ENCODE measurements at places on chromosomes 6 and 20.

DNA sequence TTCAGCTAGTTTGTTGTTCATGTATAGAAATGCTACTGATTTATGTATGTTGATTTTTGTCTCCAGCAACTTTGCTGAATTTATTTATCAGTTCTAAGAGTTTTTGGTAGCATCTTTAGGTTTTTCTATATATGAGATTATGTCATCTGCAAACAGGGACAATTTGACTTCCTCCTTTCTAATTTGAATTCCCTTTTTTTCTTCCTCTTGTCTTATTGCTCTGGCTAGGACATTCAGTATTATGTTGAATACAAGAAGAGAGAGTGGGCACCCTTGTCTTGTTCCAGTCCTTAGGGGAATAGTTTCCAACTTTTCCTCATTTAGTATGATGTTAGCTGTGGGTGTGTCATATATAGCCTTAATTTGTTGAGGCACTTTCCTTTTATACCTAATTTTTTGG lies 58.2 kb downstream of the CDH26 start:
- no peak for DNase-seq

- no peak for DNase-seq
Measured at GRCh38 chr20:51373713-51374455, 168.6 kb downstream of the NFATC2 start.

GRCh38 chr20:1809131-1809572 lies 86.1 kb upstream of the SIRPA start:
- DNase-seq, result no peak

DNA sequence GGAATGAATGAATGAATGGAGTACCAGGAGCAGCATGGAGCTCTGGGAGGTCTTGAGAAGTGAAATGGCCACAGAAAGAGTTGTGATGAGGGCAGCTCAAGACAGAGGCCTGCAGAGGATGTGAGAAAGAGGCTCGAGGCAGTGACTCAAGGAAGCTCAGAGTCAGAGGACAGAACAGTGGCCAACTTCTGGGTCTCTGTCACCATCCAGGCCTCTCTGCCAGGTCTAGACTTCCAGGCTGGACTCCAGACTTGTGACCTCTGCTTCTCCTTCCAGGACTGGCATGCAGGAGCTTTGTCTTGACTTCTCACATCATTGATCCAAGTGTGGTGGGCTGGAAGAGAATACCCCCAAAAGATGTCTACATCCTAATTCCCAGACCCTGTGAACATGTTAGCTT lies 119.8 kb downstream of the TOX2 start:
- DNase-seq, result no peak

- DNase-seq, result no peak
Measured at GRCh38 chr6:78844899-78845298, 22.5 kb upstream of the IRAK1BP1 start.

DNA sequence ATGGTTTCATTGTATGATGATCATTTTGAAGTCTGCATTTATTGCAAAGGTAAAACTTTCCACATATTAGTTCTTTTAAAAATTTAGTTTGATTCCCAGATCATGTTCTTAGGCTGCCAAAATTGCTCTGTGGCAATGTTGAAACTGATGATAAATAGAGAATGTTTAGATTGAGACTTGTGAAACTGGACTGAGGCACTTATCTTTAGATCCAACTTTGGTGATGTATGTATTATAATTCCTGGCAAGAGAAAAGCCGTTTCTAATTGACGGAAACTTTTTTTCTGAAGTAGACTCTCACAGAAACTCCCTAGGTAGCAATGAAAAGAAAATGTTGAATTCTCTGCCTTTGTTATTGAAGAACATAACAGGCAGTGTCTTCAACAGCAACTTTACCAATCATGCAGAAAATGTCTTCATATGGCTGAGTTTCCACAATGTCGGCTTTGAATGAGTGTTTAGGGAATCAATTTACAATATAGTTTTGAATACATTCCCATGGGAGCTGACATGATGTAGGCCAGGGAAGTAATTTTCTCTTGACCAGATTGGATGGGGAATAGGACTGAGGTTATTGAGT lies 456.2 kb downstream of the CD109 start:
- no peak for DNase-seq

DNA sequence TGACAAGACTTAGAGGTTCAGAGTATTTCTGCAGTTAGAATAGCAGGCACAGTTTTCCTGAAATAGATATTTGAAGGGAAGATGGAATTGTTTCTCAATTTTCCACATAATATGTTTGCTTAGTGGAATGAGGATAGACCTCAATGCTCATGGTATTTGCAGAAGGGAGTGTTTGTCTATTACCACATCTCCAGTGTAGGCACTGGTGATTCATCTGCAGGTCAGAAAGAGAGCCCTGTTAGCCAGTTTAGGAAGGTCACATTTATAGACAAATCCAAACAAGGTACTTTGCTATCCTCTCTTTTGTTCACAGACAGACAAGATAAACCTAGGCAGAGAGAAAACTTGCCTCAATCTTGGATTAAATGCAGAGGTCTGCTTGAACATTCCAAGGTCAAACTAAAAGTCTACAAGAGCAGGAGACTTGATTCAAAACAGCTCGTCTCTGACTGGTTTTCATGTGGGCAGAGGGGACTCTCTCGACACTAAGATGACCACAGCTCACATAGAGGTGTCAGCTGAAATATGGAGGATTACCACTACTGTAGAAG lies 22.8 kb downstream of the ISM1 start:
- DNase-seq, result no peak

DNA sequence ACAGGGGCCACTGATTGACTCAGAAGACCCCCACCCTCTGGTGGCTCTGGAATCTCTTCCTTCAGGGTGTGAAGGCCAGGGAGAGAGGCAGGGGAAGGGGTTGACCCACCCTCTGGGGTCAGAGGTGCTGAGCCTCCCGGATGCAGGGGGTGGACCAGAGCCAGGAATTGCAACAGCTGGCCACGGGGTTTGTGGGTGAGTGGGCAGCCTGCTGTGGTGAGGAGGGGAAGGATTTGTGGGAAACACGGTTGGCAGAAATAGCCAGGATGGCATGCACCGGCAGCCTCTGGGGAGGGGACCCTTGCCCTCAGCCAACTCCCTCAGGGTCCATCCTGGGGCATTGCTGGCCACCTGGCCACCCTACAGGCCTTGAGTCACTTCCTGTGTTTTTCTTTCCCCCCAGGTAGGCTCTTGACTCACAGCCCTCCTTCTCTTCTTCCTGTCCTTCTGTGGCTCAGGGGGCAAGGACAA lies 92.8 kb downstream of the MRPL14 start:
- no peak for DNase-seq

DNA sequence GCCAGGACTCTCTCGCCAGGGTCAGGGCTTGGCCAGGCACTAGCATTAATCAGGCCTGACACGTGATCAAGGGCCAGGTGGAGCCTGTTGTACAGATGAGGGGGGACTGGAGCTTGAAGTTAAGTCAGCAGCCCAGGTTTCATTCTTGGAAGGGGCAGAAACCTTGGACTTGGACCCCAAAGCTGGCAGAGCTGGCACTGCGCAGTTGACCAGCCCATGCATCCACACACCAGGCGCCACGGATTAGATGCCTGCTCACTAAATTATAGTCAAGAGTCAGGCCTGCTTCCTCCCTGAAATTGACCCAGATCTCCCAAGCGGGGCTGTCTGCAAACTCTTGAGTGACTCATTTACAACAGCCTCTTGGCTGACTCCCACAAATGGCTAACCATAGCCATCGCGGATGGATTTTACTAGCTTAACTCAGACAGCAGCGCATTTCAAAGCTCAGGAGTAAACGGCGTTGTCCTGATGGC lies 4.1 kb upstream of the TAF4 start:
- no peak for DNase-seq

GRCh38 chr6:31734821-31735406 lies 1.4 kb downstream of the CLIC1 start:
- DNase-seq, result peak; percentile 45

- no peak for DNase-seq
Measured at GRCh38 chr6:109512271-109512817, 29.3 kb upstream of the ZBTB24 start.

DNA sequence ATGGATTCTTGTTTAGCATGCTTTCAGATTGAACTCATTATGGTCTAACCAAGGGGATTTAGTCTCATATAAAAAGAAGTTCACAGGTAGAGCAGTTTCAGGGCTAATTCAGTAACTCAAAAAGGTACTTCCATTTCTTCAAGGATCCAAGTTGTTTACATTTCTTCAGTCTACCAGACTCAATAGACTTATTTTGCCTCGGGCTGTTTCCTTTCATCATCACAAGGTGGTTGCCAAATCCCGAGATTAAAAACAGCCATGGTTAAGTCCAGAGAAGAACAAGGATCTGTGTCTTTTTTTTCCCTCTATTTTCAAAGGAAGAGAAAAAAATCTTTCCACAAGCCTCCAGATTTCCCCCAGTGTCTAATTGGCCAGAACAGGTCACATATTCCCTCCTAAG lies 69.8 kb upstream of the SNX9 start:
- DNase-seq, result no peak

GRCh38 chr6:24951811-24952299 lies 16.1 kb upstream of the RIPOR2 start:
- no peak for DNase-seq

GRCh38 chr20:9949563-9949962 lies 85.2 kb upstream of the ANKEF1 start:
- no peak for DNase-seq
